ENCODE measurements at places on chromosomes 13 and 19. TPM values are rescaled to one million over a fixed set of nuclear protein-coding genes. Genes with fewer than 3 reads are reported as not detected.

ZNF560 gene
- 0.10 TPM for polyA plus RNA-seq

SNAPC2 gene
- 38.7 TPM for polyA plus RNA-seq

GRCh38 chr13:80865329-80865728, 524.4 kb upstream of the SPRY2 start:
- DNase-seq = no peak

DNA sequence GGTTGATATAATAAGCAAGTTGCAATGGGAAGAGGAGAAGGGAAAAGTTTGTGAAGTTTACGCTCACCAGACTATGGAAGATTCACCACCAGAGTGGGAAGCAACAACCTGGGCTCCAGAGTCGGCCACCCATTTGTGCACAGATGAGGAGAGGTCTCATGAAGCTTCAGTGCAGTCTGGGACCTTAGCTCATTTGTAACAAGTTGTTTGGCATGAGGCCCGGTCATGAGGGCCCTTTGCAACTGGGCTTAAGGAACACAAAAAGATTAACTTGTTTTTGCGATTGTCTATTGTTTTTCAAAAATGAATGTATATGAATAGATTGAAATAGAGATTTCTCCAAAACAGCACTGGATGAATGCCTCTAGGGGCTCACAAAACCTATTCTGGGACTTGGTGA, 94.2 kb downstream of the ZNF737 start:
- DNase-seq = no peak

GRCh38 chr13:51015973-51016372, 95.1 kb downstream of the C13orf42 start:
- no peak for DNase-seq

Measured in SK-N-SH (cell line).